Effector CD8-positive, alpha-beta T cell (primary cell): ENCODE measurements at places on chromosomes 5 and 9.

DNA sequence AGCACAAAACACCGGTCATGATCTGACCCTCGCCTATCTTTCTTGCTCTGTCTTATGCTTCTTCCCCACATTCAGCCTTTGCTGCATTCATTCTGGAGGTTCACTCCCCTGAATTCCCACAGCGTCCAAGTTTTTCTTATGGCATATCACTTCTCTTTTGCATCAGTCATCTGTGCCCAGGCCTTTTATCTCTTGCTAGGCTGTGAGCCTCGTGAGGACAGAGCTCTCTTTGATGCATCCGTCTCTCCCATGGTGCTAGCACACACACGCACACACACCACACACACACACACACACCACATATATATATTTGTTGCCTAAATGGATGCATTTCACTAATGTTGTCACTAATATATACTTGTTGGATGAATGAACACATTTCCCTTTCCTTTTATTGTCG lies 45.8 kb upstream of the ATG10 start:
- DNase-seq = no peak

GRCh38 chr9:79020276-79020675 lies 551.5 kb upstream of the TLE4 start:
- DNase-seq = no peak

DNA sequence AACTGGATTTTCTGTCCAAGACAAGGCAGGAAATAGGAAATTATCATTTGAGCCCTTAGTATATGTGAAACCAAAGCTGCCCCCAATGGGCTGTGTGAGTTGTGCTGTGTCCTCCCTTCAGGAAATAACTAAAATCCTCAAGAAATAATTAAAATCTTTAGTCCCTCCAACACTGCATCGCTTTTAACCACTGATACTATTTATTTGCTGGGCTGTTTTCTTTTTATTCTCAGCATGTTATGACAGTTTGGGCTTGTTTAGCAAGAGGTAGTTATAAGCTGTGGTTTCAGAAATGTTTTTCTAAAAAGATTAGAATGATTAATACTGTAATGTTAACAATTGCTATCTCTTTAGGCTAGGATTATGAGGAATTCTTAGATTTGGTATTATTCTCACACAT lies 187.0 kb upstream of the KCNN2 start:
- no peak for DNase-seq

DNA sequence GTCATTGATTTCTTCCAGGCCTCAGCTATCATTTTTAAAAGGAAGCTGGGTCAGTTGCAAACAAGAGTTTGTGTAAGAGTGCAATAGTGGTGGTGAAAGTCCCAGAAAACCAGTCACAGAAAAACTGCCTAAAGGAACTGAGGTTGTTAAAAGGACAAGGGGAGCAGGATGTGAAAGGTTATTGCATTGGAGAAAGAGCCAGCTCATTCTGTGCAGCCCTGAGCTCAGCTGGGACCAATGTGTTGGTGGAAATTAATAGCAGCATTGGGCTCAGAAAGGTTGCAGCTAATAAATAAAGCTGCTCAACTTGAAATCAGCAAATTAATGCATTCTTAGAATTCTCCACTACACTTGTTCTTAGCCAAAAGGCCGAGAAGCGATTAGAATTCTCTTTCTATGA lies 34.9 kb downstream of the NREP start:
- no peak for DNase-seq

GRCh38 chr9:127660886-127661741 lies 45.7 kb upstream of the CFAP157 start:
- no peak for DNase-seq

DNA sequence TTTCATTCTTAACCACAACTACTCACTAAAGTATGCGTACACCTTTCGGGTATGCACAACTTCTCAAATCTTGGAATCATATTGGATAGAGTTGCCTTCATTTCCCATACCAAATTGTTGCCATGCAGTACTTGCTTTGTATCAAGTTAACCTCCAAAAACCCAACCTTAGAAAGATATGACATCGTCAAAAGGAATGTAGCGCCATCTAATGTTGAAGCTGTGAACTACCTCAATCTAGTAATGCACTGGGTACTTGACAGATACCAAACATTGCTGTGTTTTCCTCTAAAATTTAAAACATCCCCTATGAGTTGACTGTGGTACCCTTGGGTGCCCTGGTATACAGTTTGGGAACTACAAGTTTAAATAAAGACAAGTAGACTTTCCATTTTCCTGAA lies 318.4 kb downstream of the ARL15 start:
- DNase-seq = no peak

DNA sequence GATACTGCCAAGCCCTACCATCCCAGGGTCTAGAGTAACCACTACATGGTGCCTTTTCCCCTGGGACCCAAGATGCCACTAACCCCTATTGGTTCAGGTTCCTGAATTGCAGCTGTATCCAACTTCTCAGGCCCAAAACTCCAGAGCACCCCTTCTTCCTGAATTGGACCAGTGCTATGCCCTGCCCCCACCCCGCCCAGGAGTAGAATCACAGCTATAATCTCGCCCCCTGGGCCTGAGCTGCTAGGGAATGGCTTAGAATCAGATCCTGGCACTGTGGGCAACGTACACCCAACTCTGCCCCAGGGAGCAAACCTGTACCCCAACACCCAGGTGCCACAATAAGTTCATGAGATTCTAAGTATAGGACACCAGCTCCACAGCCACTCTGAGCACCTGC lies 206.3 kb downstream of the CACNA1B start:
- no peak for DNase-seq

- DNase-seq = no peak
These were observed 355.3 kb downstream of the TMEM232 start for GRCh38 chr5:110371011-110371724.

- no peak for DNase-seq
These were observed 49.9 kb downstream of the ZFAND5 start for GRCh38 chr9:72315089-72315509.

DNA sequence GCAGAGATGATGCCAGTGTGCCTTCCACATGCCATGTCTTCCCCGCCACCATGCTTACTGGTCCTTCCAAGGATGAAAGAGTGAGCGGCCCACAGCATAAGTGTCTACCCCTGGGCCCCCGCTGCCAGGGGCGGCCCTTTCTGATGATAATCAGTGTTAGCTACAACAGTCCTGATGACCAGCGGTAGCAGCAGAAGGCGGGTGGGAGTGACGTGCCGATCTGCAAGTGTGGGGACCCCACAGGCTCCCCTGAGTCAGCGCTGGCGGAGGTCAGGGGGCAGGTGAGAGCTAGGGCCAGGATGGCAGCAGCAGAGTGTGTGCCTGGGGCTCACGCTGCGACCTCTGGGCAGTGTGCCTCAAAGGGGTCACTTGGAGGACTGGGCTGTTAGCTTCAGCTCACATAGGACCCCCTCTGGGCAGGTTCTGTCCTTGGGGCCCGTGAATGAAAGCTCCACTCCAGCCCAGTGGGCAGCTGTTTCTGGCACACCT lies 80.4 kb downstream of the HMCN2 start:
- DNase-seq = no peak

- no peak for DNase-seq
These were observed 7.9 kb upstream of the ENTREP1 start for GRCh38 chr9:69317081-69317480.

GRCh38 chr5:55732585-55732984 lies 5.3 kb upstream of the DDX4 start:
- DNase-seq = no peak

GRCh38 chr5:149172709-149173505 lies 31.6 kb downstream of the ABLIM3 start:
- DNase-seq = no peak

- DNase-seq = no peak
These were observed 9.3 kb downstream of the CTNND2 start for GRCh38 chr5:11894992-11895391.

GRCh38 chr9:69322256-69322655 lies 2.8 kb upstream of the ENTREP1 start:
- DNase-seq = no peak

DNA sequence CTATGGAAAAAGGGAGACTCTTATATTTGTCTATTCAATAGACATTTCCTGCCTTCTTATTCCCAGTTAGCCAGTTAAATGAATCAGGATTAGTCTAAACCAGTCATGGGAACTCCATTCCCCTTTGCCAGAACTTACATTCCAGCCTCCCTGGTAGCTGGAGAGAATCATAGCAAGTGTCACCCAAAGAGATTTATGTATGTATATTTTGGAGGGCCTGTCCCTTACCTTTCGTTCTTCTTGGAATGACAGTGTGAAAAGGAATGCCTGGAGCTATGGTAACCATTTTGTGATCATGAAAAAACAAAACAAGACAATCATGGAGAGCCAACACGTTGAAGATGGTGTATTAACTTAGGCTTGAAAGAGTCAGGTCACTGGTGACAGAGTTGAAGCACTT lies 627.7 kb downstream of the CCDC171 start:
- DNase-seq = no peak

DNA sequence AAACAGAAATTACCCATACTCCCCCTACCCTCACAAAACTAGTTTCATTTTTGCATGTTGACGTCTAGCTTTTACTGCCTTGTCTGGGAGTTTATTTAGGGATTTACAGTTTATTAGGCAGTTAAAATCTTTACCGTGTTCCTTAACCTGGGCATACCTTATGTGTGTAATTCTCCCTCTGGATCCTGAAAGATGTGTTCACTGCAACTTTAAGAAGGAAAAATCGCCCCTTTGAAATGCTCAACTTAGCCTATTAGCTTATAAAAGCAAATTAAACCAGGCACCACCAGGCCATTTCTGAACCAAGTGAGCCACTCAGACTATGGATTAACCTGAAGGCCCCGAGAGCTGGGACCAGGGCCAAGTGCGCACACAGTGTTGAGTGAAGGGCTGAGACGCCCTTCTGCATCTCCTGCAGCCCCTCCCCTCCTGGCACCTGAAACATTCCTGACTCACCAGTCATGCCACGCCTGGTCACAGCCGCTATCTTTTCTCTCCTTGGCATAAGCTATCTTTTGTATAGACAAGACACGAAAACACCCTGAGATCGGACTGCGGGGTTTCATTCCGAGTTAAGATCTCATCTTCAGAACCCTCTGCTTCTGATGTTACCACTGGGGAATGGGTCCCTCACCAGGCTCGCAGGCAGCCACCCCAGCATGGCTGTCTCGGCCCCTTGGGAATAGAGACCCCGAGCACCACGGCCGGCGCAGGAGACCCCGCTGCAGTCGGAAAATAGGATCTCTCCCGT lies 111.9 kb downstream of the ROR2 start:
- DNase-seq = no peak

DNA sequence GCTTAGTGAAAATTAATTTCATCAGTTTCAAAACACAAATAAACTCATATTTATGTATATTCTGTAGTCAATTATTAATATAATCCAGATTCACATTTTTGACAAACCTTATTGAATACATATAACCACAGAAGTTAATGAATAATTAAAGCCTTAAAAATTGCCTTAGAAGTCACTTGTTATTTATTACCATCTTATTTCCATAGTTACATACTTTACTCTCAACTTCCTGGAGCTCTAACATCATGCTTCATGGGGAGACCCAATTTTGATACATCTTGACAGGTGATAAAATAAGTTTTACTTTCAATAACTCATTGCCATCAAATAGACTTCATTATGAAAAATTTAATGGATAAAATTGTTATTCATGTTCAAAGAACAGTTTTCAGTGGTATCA lies 1038.7 kb downstream of the PTPRD start:
- no peak for DNase-seq

- no peak for DNase-seq
These were observed 79.6 kb downstream of the RAI14 start for GRCh38 chr5:34735491-34736426.

DNA sequence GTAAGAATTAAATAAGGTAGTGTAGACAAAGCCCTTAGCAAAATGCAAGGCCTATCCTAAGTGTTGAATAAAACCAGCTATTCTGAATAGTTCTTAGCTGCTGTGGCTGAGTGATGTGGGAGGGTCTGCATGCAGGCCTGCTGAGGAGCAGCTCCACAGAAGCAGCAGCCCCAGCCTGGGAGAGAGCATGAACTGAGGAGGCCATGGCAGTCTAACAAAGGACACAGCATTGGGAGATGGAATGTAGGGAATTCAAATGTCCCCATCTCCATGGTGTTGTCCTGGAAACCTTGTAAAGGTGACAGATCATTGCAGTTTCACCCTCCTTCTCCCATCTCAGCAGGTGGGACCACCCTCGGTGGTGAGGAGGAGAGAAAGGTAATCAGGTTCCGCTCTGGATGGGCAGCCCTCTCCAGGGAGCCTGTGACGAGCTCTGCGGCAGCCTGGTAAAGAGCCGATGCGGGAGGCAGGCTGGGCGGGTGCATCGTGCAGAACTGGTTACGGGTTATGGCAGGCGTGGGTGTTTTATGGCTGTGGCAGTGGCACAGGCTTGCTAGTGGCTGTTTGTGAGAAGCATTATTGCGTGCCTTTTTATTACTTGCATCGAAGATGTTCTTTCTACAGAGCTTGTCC lies 199.9 kb upstream of the GLRA1 start:
- no peak for DNase-seq

DNA sequence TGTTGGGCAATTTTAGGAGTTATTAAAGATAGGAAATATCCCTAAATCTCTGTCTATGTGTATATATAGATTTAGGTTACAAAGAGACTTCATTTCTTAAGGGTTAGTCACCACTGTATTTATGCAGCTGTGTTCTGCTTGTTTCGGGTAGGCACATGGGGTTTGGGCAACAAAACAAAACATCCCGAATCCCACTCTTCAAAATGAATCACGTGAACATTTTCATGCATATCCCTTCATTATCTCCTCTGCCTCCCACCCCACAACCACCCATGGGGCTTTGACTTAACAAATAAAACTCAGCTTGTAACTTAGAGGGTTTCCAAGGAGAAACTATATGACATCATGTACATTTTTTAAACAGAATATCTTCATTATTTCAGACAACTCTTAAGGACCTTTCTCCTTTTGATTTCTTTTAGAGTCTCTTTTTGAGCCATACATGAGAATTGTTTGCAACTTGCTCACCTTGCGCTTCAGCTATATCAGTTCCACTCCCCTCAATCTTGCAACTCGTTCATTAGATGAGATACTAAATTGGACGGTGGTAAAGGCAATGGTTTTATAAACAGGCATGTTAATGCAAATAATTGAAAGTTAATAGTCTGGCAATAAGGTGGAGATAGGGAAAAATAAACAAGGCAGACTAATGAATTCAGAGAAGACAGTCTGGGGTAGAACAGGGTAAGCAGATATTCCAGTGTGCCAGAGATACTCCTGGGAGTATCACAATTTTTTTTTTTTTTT lies 136.7 kb downstream of the CD180 start:
- no peak for DNase-seq

GRCh38 chr9:96674906-96675538 lies 19.9 kb upstream of the PRXL2C start:
- DNase-seq = no peak

DNA sequence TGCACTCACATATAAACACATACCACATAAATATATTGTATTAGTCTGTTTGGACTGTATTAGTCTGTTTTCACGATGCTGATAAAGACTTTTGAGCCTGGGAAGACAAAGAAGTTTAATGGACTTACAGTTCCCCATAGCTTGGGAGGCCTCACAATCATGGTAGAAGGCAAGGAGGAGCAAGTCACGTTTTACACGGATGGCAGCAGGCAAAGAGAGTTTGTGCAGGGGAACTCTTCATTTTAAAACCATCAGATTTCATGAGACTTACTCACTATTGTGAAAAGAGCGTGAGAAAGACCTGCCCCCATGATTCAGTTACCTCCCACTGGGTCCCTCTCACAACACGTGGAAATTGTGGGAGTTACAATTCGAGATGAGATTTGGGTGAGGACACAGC lies 133.4 kb downstream of the FER start:
- DNase-seq = no peak
